ENCODE measurements at places on chromosomes 16 and 17.

DNA sequence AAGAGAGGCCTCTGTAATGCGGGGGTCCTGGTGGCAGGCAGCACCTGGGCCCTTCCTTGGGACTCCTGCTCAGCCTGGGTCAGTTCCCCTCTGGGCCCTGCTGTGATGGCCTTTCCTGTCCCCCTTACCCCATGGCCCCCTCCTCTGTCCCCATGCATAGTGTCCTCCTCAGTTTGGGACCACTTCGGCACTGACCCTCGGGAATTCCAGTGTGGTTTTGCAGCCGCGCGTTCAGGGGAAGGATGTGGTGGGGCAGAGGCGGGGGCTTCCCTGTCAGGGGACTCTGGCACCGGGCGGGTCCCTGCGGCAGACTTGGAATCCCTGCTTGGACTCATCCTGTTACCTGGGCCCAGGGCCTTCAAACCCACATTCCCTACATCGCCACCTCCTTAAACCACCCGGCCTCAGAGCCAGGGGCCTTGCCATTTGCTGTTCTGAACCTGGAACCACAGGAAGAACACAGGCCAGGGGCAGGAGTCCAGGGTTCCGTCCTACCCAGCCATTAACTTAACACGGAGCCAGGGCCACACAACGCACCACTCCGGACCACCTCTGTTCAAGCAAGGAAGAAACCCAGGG, 31.4 kb upstream of the EIF1 start:
- DNase-seq, result no peak

- DNase-seq, result no peak
These were observed 1.2 kb downstream of the ACSF3 start for GRCh38 chr16:89094880-89095258.

DNA sequence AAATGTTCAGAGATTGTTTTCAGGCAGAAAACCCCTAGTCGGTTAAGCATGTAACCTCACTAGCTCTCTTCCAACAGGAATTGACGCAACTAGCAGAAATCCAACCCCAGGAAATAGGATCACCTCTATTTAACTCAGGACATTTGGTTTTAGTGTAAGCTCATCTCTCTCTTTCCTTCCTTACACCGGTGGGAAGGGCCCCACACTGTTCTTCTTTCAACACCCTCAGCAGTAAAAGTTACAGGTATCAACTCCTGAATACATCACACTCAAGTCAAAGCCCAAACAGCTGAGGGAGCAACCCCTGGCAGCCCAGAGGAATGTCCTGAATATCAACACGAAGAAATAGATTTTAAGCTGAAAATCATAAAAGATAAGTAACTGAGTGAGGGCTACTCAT, 191.2 kb upstream of the KIF2B start:
- no peak for DNase-seq

- DNase-seq, result no peak
These were observed 76.8 kb upstream of the LGALS9 start for GRCh38 chr17:27554152-27554551.

DNA sequence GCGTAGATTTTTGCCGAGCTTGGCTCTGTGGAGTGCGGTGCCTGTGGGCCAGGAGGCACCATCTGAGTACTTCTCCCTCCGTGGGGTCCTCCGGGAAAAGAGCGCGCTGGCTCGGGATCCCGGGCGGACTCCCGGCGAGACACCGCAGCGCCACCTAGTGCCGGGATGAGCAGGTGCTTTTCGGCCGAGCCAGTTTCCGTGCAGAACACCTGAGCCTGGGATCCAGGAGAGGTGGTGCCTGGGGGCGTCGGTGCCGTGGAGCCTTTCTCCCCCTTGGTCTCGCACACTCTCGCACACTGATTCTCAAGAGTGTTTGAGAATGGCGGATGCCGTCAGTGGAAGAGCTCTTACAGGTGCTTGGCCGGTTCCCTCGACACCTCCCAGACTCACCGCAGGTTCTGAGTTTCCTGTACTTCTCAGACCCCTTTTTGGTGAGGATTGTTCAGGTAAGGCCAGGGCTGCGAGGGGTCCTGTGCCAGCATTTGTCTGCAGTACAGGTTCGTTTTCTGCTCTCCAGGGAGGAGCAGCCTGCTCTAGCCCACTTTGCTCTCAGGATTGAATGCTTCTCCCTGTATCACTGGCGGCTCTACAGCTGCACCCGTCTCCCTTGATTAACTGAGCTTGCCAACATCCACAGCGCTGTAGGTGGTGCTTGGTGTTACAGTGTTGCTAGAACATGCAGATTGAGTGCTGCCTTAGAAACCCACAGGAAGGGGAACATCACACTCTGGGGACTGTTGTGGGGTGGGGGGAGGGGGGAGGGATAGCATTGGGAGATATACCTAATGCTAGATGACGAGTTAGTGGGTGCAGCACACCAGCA, 23.3 kb downstream of the TBCD start:
- DNase-seq, result no peak

DNA sequence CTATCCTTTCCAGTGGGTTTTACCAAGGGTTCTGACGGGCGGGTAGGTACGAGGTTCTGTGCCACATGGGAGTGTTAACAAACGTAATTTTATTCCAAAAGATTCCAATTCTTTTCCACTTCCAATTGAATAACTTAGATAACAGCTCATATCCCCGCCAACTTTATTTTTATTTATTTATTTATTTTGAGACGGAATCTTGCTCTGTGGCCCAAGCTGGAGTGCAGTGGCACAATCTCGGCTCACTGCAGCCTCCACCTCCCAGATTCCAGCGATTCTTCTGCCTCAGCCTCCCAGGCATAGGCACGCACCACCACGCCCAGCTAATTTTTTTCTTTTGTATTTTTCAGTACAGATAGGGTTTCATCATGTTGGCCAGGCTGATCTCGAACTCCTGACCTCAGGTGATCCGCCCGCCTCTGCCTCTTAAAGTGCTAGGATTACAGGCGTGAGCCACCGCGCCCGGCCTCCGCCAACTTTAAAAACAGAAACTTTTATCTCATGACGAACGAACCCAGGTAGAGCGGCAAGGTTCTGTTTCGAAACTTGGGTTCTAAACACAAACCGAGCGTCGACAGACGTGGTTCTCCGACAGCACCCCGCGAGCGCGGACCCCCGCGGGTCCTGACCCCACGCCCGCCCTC, 613 bp downstream of the ECI1 start:
- DNase-seq, result no peak

- no peak for DNase-seq
These were observed 2336.1 kb downstream of the TP53TG3F start for GRCh38 chr16:35795361-35796029.

DNA sequence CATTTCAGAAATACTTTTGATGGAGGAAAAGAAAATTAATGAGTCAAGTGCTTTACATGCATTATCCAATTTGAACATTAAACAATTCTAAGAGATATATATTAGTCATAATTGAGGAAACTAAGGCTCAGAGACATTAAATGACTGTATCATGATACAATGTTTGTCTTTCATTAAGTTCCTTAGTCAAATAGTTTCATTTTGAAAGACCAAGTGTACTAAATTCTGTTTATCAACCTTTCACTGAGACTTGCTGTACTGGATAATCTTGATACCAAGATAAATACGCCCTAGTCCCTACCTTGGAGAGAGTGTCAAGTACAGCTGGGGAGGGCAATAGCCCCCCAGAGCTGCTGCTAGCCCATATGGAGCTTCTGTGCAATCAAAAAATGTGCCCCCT, 24.2 kb downstream of the TOM1L2 start:
- no peak for DNase-seq

DNA sequence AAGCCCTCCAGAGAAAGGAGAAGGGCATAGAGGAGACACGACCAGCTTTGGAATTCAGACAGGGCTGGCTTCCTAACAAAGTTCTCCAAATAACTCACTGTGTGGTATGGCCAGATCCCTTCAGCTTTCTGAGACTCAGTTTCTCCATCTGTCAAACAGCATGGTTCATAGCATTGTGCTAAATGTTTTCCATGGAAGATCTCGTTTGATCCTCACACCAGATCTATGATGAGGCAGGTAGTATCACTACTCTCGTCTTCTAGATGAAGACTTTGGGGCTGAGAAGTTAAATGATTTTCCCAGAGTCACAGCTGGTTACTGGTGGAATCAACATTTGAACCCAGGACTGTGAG, 507.3 kb downstream of the HAPSTR1 start:
- no peak for DNase-seq

- no peak for DNase-seq
These were observed 47.2 kb downstream of the GPRC5B start for GRCh38 chr16:19837331-19837980.

DNA sequence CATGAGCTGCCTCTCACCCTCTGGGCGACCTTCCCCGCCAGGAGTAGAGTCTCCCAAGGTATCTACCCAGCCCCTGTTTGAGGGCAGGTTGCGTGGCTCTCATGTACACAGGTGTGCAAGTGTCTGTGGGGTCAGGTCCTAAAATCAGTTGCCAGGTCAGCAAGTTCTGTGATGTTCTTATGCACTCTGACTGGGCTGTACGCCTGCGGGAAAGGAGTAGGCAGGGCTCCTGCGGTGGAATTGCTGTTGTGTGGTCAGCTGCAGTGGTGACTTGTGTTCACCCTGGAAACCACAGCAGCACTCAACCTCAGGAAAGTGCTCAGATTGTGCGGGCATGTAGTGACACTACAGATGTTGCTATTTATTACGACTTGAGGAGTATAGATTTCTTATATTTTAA, 19.4 kb downstream of the NARF start:
- no peak for DNase-seq

DNA sequence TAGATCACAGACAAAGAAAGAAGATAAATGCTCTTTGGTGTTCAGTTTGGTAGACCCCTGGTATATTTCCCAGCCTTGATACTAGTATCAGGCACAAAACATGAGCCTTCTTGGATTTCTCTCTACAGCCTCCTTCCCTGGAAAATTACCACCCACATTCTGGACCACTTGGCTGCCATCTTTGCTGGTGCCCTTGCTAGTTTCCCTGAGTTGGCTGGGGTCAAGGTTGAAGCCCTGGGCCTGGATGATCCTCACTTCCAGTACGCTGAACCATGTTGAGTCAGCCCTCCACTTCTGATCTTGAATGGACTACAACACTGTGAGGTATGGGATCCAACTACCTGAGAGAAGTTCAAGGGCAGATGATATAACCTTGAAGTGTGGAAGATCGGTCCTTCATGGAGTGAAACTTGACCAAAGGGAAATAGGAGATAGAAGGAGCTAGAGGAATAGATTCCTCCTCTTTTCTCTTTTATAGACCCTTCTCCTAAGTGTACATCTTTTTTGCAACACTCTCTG, 501.4 kb downstream of the TMEM114 start:
- DNase-seq, result no peak

GRCh38 chr16:10929853-10930754, 12.2 kb downstream of the DEXI start:
- DNase-seq, result no peak

GRCh38 chr17:32256012-32256700, 9.5 kb upstream of the RHBDL3 start:
- DNase-seq, result no peak

- DNase-seq, result no peak
These were observed 116.0 kb upstream of the GOT2 start for GRCh38 chr16:58850019-58850677.

DNA sequence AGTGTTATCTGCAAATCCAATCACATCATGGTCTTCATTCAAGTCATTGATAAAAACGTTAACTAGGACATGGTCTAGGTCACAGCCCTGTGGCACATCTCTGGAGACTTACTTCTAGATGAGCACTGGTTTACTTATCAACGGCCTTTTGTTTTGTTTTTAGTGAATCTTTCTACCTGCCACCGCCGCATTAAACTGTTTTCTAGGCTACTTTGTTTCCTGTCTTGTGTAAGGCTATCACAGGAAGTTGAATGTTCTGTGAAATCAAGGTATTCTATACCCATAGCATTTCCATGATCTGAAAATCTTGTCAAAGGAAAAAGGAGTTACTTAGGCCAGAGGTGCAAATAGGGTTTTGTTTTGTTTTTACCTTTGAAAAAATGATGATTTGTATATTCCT, 26.9 kb downstream of the SOCS3 start:
- DNase-seq, result no peak

DNA sequence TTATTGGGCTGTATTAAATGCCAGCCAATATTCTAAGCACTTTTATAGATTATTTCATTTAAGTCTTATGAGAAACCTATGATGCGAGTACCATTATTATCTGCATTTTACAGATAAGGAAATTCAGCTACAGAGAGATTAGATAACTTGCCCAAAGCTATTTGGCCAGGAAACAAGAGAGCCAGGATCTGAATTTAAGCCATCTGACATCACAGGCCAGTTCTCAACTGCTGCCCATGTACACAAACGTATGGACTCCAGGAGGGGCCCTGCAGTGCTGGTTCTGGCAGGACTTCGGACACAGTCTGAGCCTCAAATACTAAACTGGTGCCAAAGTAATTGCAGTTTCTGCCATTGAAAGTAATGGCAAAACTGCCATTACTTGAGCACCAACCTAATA, 40.2 kb downstream of the CPPED1 start:
- DNase-seq, result no peak

GRCh38 chr17:32803544-32803943, 73.4 kb downstream of the MYO1D start:
- no peak for DNase-seq

DNA sequence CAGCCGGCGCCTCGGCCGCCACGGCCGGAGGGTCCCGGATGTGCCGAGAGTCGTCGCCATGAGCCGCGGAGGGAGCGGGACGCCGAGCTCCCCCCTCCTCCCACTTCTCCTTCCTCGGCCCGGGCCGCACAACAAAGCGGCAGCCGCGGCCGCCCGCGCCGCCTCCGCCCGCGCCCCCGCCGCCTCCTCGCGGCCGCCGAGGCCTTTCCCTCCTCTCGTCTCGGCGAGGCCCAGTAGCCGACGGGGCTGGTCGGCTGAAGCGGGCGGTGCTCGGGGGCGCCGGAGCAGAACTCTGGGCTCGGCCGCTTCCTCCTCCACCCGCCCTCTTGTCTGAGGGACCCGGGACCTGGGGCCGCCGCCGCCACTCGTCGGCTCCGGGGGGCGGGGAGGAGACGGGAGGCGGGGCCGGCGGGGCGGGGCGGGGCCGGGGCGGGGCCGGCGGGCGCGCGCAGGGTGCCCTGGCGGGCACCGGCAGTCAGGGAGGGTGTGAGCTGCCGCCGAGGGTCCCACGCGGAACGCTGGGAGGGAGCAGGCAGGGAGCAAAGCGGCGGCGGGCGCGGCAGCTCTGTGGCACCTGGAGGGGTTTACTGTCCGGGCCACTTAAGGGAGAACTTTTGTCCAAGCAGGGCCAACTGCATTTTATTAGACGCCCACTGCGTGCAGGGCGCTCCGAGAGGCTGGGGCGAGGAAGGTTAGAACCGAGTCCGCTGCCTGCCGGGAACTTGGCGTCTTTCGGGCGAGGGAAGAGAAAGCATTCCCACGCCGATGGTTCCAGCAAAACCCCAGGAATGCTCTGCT, at the start of gene SMURF2:
Gene SMURF2 (minus strand): TSS at position 332 of the 798 bp plus-strand sequence. CDS start 427 bp downstream, outside the sequence.
- peak; percentile 56 for DNase-seq

DNA sequence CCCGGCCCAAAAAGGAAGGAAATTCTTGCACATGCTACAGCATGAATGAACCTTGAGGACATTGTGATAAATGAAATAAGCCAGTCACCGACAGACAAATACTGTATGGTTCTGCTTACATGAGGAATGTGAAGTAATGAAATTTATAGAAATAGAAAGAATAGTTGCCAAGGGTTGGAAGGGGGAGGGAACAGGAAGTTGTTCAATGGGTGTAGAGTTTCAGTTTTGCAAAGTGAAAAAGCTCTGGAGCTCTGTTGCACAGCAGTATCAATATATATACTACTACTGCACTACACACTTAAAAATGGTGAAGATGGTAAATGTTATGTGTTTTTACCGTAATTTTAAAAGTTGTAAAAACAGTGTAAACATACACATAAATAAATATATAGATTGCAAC, 43.7 kb downstream of the PKD1L3 start:
- DNase-seq, result no peak
